ENCODE measurements at places on chromosomes 6 and 20. TPM values are rescaled to one million over a fixed set of nuclear protein-coding genes. Genes with fewer than 3 reads are reported as not detected.

GRCh38 chr6:109686566-109687265 lies 4.3 kb downstream of the AK9 start:
- DNase-seq, result no peak

- no peak for DNase-seq
Observed at GRCh38 chr6:49607391-49607982, 29.2 kb downstream of the RHAG start.

GRCh38 chr20:3786126-3786484 lies 435 bp downstream of the CENPB start:
- peak; percentile 69 for DNase-seq

DNA sequence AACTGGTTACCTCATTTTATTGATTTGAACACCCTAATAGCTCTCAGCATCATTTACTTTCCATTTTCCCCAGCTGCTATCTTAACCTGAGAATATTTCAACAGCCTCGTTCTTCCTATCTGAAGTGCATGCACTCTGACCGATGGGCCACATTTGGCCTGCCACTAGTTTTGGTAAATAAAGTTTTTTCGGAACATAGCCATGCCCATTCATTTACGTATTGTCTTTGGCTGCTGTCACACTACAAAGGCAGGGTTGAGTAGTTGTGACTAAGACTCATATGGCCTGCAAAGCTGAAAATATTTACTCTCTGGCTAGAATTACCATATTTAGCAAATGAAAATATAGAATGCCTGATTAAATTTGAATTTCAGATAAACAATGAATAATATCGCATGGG lies 10.8 kb downstream of the ADGRF4 start:
- no peak for DNase-seq

DNA sequence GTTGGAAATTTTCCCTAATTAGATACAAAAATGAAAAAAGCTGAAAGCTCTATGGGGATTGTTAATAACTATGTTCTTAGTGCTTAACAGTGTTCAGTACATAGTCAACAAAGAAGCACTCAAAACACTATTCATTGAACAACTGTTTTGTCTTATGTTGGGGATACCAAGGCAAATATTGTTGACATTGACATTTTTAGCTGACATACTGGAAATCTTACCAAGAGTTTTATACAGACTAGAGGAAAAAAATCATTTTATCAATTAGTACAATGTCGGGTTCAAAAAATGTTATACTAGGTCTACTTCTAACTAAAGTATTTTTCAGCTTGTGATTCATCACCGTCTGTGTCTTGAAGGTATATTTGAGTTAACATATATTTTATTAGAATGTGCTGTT lies 40.2 kb downstream of the KLHL31 start:
- DNase-seq, result no peak

- DNase-seq, result peak; percentile 48
Observed at GRCh38 chr20:3815703-3816315, 4.5 kb upstream of the AP5S1 start.

DNA sequence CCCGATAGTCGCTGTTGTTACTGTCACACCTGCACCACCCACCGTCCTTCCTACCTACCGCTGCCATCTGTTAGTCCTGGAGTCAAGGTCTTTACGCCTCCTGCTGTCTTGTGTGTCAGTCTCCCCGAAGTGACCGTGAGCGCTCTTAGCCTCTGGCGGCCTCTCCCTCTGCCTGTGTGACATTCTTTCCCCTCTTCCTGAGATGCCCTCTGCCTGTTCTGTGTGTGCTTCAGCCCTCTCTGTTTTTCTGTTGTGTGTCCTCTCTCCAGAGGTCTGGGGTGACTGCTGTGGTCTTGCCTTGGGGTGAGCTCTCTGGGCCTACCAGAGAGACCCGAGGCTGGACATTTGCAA lies 54.9 kb downstream of the TCP11 start:
- DNase-seq, result no peak

DNA sequence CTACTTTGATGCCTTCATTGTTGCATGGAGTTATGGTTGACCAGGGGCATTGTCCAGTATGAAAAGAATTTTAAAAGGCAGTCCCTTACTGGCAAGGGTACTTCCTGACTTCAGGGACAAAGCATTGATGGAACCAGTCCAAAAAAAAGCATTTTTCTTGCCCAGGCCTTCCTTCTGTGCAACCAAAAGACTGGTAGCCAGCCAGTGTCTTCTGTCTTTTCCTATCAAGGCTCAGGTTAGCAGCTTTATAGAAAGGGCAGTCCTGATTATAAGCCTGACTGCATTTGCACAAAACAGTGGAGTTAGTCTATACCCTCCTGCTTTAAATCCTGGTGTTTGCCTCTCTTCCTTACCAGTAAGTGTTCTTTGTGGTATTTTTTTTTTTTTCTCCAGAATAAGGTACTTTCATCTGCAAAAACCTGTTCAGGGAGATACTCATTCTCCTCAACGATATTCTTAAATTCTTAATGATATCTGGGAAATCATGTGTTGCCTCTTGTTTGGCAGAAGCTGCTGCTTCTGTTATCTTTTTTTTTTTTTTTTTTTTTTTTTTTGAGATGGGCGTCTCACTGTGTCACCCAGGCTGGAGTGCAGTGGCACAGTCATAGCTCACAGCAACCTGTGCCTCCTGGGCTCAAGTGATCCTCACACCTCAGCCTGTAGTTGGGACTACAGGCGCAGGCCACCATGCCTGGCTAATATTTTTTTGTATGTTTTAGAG lies 33.9 kb downstream of the SCAF8 start:
- peak; percentile 25 for DNase-seq

GRCh38 chr6:41371461-41371991 lies 36.1 kb downstream of the NCR2 start:
- peak; percentile 41 for DNase-seq

DNA sequence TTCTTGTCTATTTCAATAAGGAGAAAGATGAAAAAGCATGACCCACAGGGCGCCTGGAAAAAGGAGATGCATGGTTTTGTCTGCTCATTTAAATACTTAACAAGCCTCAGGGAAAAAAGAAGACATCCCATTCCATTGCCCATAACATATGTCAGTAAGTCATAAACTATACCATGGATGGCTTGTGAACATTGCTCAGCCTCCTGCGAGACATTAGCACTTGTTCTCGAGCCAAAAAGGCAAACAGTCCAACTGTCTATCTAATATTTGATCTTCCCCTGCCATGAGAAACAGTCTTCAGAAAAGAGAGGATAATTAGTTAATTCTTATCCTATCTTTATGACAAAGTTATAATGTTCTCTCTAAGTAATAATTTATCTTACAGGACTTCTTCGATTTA lies 527.4 kb downstream of the HACE1 start:
- no peak for DNase-seq

GRCh38 chr20:57076152-57076652 lies 190.2 kb downstream of the BMP7 start:
- no peak for DNase-seq

DNA sequence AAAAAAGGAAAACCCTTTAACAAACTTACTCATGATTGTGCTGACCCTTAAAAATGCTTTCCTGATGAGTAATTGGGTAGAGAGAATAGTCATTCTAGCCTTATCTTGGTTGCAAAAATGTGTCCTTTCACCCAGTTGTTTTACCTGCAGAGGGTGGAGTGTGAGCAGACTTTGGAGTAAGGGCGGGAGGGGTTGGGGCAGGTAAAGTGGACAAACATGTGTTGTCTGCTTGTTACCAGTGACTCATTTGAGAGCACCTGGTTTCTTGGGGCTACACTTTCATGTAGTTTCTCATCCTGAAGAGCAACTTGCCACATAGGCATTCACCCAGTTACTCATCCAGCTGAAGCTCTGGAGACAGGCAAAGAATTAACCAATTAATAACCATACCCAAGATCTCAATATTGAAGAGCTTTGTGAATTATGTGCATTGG lies 121.1 kb downstream of the TNFRSF21 start:
- DNase-seq, result no peak

SLCO4A1 gene
- 43.4 TPM for total RNA-seq

ESR1 gene
- total RNA-seq, result 0.04 TPM

C6orf47 gene
- 10.1 TPM for total RNA-seq

SDCBP2 gene
- 2.8 TPM for total RNA-seq

PHACTR1 gene
- total RNA-seq, result 0.07 TPM

UBD gene
- not detected for total RNA-seq

GHRH gene
- not detected for total RNA-seq

ANGPT4 gene
- total RNA-seq, result not detected

GSTA2 gene
- not detected for total RNA-seq

OR2B6 gene
- total RNA-seq, result not detected

MCCD1 gene
- total RNA-seq, result not detected

ULBP3 gene
- total RNA-seq, result 0.46 TPM

SRSF12 gene
- 0.27 TPM for total RNA-seq

SOBP gene
- total RNA-seq, result 0.49 TPM

ADIG gene
- total RNA-seq, result not detected

VWA7 gene
- 1.4 TPM for total RNA-seq

ABHD16B gene
- 0.16 TPM for total RNA-seq
